Stimulated activated CD8-positive, alpha-beta memory T cell treated with anti-CD3 and anti-CD28 coated beads, Interleukin-7, amount 100 ng/mL, for 24 hours (primary cell): ENCODE measurements at places on chromosomes 2 and 18.

DNA sequence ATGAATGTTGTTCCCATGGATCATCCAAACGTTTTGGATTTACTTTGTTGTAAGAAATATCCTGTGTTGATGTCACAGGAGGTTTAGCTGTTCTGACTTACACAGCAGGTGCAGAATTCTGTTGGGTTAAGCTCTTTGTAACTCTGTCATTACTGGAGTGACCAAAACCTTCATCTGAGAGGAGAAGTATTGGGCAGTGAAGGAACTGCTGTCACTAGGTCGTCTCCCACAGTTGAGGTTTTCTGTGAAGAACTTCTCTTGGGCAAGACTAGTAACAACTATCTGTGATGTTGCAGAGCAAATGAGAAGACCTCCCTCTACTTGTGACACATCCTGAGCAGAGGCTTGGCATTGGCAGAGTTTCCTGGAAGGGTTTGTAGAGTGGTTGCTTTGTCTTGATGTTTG, 2.9 kb downstream of the SPTBN1 start:
- DNase-seq: no peak

- DNase-seq: no peak
These were observed 111.6 kb upstream of the DLX2 start for GRCh38 chr2:172214252-172214651.

DNA sequence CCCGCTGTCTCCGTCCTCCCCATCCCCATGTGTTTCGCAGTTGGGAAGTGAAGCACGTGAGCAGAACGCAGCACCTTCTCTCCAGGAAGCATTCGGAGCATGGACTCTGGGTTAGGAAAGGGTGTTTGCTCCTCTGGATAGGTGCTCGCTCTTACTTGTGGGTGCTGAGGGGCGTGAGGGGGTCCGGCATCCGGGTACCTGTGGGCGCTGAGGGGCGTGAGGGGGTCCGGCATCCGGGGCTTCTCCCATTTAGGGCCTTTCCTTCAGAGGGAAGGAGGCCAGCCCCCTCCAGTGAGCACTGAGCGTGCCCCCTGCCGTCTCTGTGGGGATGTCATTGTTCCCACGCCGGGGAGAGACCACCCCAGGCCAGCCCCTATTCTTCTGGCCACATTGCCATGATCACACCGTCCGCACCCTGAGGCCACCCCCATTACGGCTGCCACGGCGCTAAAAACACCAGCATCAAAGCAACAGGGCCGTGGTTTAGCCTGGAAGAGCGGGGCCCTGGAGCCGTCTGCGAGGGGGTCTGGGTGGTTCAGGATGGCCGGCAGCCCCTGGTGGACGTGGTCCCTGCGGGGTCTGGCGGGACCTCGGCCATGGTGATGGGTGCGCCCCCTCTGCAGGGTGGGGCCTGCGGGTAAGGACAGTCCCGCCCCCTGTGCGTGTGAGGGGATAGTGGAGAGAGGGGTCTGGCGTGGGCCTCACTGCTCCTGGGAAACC, 41.0 kb downstream of the NFATC1 start:
- DNase-seq: no peak

DNA sequence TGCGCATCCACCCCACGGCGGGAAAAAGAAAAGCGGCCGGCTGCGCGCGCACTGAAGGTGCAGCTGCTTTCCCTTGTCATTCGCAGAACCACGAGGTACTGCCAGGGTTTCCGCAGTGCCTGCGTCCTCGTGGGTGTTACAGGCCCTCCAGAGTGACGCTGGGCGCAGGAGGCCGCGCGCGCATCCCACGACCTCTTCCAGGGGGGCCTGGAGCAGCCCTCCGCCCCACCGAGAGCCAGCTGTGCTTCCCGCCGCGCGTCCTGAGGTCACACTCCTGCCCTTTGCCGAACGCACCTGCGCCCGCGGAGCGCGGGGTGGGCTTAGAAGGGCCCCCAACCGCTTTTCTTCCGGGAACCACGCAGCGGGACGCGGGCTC, 378 bp upstream of the IAH1 start:
- DNase-seq: peak; percentile 27

- DNase-seq: no peak
These were observed 137.0 kb downstream of the DNAH6 start for GRCh38 chr2:84653302-84653701.

DNA sequence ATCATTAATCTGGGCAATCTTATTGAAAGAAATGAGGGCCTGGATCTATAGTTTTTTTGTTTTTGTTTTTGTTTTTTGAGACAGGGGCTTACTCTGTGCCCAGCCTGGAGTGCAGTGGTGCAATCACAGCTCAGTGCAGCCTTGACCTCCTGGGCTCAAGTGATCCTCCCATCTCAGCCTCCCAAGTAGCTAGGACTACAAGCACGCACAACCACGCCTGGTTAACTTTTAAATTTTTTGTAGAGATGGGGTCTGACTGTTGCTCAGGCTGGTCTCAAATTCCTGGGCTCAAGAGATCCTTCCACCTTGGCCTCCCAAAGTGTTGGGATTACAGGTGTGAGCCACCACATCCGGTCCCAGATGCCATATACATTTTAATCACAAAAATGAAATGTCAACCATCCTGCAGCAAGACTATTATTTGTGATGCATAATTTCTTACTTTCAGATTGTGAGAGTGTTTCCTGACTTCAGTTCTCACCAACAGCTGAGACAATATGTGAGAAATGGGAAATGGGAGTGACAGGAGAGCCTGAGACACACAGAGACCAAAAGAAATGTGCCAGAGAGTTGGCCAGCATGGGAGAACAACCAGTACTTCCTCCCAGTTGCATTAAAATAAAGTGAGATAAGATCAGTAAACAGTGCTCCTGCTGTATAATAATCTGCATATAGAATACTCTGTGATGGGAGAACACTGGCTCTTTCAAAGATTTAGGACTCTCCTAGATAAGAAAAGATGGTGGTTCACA, 87.6 kb downstream of the METTL8 start:
- no peak for DNase-seq

GRCh38 chr2:147844697-147845410, at the start of gene ACVR2A:
Gene ACVR2A (plus strand): TSS chr2:147845029. CDS start chr2:147845153, 124 bp downstream.
- peak; percentile 9 for DNase-seq

DNA sequence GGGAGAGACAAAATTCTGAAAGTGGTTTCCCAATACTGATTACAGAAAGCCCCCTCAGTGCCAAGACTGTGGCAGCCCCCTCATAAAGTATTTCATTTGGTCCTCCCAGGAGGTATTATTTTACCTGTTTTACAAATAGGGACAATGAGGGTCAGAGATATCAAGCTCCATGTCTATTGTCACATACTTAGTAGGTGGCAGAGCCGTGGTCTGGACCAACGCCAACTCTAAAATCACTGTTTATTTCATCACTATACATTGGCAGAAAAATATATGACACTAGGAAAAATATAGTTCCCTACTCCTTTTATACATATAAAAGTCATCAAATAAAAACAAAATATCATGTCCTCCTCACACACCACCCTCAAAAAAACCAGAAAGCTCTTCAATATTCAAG, 68.6 kb downstream of the DHRS9 start:
- no peak for DNase-seq

- no peak for DNase-seq
These were observed 20.3 kb upstream of the GLI2 start for GRCh38 chr2:120715353-120715752.

- DNase-seq: no peak
These were observed 50.3 kb upstream of the ST3GAL5 start for GRCh38 chr2:85939131-85939530.

DNA sequence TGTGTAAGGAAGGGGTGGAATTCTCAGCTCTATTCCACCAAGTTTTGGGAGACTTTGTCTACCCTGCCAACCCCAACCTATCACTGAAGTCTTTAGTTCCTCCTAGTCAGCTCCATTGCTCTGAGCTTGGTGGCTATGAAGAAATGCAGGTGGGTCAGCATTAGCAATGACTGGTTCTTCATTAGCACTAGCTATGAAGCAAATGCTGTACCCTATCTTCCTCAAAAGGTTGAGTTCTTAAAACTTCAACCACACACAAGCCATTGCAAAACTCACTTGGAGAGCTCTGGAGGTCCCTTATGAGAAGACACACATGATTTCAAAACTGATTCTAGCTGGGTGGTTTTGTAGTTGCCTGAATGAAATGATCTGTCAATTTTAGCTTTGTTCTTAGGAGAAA, 193.8 kb downstream of the IKZF2 start:
- no peak for DNase-seq

DNA sequence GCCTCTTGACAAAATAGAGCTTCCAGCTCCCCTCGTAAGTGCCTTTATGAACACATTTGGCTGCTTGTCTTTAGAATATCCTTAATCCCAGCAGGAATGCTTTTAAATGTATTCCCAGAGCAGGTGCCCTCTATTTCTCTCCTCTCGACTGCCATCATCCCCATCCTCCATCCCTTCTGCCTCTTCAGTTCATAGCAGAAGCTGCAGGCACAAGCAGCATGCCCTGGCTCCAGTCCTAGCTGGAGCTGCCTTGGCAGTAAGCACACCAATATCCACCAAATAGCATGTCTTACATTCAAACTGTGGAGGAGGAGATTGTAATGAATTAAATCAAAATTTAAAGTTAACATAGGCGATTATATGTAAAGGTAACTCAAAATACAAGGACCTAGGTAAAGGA, 891.3 kb upstream of the SLC39A10 start:
- no peak for DNase-seq

DNA sequence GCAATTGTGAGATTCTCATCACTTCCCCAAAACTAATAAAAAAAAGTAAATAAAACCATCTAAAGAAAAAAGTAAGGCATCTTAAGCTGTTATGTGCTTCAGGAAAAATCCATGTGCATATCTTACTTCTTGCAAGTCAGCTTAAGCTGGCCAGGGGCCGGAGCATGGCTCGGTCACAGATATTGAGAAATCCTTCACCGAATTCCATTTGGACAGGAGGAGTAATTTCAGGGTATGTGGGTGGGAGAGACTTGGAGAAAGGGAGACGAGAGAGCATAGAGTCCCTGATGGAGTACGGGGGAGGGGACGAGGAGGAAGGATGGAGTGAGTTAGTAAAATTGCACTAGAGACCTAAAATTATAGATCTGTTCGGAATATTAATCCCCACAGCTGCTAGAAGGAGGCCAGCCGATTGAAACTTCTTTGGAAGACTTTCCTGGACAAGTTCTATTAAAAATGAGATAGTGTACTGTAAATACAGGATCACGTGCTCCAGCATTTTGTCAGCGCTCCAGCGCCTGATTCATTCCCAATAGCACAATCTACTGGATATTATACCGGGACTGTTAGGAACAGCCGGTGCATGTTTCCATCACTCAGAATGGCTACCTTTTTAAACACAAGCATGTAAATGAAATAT, 438.5 kb downstream of the ZNF516 start:
- no peak for DNase-seq

DNA sequence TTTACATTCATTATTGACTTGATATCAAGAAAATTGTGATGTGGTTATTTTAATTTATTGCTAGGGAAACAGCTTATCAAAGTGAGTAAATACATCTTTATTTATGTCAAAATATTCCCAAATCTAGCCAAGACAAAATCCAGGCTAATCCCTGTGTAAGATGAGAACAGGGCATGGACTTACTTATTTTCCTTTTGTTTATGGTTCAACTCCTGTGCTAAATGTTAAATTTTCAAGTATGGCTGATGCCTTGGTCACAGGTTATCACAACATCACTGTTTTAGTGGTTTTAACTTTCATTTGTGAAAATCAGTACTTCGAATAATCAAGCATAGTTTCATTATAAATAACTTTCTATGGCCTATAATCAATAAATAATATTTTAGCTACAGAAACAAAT, 657.0 kb upstream of the SYT4 start:
- no peak for DNase-seq

DNA sequence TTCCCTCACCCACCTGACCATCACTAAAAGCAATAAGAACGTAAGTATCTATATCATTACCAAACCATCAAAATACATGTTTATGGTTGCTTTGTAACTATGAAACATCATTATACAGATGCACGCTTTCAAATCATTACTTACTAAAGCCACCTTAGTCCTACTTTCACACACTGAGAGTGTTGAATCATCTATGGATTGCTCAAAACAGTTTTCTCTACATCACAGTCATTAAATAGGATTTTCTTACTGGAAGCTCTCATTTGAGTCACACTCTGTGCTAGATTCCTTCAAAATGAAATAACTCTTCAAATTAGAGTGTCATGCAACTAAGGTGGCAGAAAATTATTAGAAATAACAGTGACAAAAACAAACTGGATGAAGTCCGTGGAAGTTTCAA, 878.4 kb downstream of the CPS1 start:
- DNase-seq: no peak

DNA sequence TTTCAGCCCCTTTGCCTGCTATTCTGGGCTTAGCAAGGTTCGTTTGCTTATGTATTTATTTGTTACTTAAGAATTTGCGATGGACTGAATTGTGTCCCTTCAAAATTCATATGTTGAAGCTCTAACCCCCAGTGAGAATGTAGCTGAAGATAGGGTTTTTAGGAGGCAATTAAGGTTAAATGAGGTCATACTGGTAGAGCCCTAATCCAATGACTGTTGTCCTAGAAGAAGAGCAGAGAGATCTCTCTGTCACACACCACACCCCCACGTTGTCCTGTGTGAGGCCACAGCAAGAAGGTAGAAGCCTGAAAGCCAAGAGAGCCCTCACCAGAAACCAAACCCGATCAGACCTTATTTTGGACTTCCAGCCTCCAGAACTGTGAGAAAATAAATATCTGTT, 66.7 kb downstream of the KIAA1328 start:
- no peak for DNase-seq

GRCh38 chr18:67583621-67584020, 67.1 kb upstream of the DSEL start:
- DNase-seq: no peak

DNA sequence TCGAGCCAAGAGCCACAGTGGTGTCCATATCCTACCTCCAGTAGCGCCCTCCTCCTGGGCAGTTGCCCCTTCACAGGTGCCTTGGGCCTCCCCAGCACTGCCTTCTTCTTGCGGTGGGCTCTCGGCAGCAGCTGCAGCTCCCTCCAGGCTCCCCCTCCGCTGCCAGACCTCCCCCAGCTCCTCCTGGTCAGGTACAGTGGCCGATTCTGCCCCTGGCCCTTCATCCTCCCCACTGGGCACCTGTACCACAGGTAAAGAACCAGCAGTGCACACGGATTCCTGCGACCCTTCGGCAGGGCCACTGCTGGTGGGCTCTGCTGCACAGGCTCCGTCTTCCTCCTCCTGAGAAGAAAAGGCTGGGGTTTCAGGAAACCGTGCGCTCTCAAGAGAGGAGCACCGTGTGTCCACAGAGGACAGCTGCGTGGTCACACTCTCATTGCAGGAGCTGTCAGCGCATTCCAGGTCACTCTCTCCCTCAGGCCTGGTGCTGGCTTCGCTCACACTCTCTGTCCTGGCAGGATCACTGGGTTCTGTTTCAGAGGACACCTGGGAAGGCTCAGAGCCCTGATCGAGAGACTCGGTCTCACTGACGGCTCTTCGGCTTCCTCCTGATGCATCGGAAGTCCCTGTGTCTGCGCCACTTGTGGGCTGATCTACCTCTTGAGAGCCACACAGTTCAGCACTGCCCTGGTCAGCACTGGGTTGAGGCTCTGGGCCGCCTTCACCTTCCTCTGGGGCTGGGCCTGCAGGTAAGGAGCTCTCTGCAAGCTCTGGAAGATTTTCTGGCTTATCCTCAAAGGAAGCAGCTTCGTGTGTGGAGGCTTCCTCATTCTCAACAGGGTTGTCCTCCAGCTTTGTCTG, 147.4 kb upstream of the STK17B start:
- DNase-seq: no peak

GRCh38 chr18:58536534-58537271, 92.2 kb downstream of the ALPK2 start:
- no peak for DNase-seq
